Stimulated activated CD8-positive, alpha-beta memory T cell treated with anti-CD3 and anti-CD28 coated beads, Interleukin-15, amount 100 ng/mL, for 24 hours (primary cell): ENCODE measurements at places on chromosomes 7 and 10.

DNA sequence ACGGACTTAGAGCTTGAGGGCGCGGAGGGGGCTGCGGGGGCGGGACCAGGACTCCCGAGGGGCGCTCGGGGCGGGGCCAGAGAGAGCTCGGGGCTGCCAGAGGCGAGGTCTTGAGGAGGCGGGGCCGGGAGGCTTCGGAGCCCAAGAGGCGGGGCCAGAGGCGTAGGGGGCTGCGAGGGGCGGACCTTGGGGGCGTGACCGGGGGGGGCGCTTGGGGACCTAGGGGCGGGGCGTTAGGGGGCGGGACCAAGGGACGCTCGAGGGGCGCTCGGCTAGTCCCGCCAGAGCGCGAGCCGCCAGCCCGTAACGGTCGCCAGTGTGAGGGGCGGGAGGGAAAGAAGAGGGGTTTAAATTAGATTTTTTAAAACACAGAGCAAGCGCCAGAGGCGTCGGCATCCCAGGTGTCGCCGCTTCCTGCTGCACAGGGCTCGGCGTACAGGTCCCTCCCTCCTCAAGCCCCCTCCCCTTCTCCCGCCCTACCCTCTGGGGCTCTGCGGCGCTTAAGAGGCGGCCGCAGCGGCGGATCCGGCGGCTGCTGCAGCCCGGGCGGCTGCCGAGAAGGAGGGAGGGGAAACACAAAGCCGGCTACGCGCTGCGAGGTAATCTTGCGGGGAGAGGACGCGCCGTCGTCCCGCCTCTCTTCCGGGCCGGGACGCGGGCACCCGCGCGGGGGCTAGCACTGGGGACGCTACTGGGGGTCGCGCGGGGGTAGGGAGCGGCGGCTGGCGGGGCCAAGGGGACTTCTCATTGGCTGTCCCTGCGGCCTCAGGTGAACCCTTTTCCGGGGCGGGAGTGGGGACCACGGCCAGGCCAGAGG lies at the start of gene ADD3:
TSS of gene ADD3 (plus strand) at position 284 of the 817 bp plus-strand sequence. CDS start 92,670 bp downstream, outside the sequence.
- DNase-seq = peak; percentile 88

DNA sequence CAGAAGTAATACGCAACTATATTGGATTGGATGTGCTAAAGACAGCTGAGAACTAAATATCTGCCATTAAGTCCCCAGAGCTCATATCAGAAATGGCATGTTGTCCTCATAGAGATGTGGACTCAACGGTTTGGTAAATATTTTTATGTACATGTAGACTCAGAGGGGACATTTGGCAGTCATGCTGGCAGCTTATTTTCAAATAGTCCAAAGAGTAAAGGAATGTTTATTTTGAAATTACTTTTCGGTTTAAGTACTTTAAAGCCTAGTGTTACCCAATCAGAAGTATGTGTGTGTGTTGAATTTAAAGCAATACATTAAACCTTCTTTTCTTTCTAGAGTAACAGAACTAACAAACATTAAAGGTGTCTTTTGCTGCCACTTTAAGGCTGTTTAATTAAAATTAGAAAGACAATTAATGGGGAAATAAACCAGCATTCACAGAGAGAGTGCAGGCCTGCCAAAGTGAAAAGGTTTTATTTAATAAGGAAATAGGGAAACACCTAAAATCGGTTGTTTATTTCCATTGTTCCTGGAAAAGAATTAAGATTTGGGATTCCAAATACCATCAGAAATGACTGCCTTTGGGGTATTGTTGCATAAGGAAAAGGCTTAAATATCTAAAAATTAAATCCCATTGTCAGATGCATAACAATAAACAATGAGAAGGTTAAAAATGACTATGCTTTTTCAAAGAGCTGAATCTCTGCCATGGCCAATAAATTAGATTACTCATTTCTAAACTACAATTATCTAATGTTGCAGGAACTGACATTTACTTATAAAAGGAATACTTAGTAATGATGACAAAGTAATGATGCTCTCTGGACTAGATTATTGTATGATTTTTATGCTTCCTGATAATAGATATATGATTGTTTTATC lies 113.4 kb upstream of the AHR start:
- DNase-seq = no peak

DNA sequence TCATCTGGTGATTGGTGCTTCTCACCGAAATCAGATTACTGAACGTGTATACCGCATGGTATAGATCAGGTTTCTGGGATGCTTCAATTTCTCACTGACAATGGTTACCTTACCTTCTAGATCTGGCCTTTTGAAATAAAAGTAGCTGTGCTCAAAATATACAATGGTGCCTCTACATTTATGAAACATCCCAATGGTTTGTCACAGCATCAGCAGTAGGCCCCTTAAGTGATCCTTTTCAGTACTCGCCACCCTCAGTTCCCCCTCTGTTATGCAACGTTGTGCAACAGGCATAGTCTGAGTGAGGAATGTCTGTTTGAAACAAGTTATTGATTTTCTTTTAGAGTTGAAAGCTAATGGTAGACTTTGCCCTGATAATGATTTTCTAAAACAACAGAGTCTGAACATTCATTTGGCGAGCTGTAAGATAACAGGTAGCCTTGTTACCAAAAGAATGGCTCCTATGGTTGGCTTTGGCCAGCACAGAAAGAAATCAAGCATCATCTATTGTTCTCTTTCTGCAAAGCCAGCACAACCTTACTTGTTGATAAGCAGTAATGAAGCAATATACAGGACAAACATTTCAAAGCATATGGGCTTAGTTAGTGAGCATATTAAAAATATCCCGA lies 693.9 kb downstream of the PARD3 start:
- no peak for DNase-seq

GRCh38 chr10:128326251-128326650 lies 200.0 kb upstream of the MKI67 start:
- DNase-seq = no peak

- no peak for DNase-seq
Observed at GRCh38 chr10:30784897-30785605, 155.5 kb upstream of the LYZL2 start.

GRCh38 chr7:149217570-149217969 lies 21.9 kb upstream of the ZNF212 start:
- no peak for DNase-seq

- no peak for DNase-seq
Observed at GRCh38 chr7:132239422-132239994, 336.8 kb downstream of the PLXNA4 start.

DNA sequence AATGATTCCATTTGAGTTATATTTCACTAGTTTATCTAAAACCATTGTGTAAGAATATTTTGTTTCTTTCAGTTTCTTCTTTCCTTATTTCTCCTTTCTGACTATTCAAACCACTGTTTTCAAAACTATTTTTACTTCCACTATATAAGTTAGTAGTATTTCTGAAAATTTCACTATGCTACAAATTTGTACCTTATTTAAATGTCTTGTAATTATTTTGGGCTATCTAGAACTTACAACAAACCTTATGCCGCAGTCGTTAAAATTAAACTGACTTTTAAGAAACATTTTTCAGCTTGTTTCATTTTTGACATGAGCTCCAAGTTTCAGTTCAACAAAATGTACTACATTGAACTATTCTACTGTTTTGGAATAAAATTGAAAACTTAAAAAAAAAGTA lies 1.8 kb downstream of the TFEC start:
- DNase-seq = no peak

- peak; percentile 58 for DNase-seq
Observed at GRCh38 chr10:43396928-43397624, 11.9 kb downstream of the HNRNPF start.

DNA sequence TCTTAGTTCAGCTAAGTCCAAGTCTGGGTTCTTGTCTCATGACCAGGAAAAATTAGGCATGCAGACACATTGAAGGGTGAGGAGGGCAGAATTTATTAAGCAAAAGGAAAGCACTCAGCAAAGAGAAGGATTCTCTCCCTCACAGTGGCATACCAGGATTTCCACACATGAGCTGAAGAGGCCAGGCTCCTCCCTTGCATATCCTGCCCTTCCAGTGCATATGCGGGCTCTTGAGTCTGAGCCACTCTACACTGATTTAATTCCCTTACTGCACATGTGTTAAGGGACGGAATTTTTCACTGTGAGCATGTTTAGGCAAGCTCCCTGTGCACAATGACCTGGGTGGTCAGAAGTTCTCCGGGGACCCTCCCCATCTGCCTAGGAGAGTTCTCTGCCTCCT lies 652.7 kb upstream of the POM121L12 start:
- DNase-seq = no peak

- no peak for DNase-seq
Observed at GRCh38 chr7:11648101-11648500, 183.9 kb downstream of the THSD7A start.

DNA sequence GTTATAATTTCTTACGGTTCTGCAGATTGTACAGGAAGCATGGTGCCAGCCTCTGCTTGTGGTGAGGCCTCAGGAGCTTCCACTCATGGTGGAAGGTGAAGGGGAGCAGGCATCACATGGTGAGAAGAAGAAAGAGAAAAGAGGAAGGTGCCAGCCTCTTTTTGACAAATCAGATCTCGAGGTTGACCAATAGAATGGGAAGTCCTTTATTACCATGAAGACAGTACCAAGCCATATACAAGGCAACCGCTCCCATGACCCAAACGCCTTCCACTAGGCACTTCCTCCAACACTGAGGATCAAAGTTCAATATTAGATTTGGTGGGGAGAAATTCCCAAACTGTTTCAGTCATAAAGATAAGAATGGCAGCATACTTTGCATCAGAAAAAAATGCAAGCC lies 502.8 kb downstream of the GLRX3 start:
- DNase-seq = no peak

DNA sequence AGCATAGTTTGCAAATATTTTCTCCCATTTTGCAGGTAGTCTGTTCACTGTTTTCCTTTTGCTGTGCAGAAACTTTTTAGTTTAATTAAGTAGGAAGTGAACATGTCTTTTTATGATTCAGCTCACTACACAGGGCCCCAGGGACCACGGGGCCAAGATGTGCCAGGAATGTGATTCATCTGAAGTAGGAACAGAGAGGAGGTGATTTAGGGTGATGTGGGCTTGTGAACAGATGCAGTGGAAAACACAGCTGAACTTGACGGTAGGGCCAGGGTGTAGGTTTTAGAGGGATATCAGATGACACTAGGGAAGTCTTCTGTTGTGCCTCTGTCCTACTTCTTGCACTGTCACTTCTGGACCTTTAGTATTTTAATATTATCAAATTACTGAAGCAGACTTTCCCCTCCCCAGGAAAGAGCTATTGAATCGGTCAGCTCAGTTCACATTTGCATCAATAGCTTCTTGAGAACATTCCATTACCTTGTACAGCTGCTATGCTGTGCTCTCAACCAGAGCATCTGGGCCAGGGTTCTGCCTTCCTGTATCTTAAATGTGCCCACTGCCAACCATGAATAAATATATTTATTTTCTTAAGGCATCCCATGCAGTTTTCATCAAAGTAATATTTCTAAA lies 96.9 kb downstream of the OSBPL3 start:
- DNase-seq = no peak

- DNase-seq = no peak
Observed at GRCh38 chr7:124033095-124033806, 384 bp upstream of the TMEM229A start.

GRCh38 chr7:50466815-50467585 lies 16.9 kb upstream of the FIGNL1 start:
- DNase-seq = no peak

- DNase-seq = no peak
Observed at GRCh38 chr7:22563621-22564241, 63.7 kb upstream of the STEAP1B start.

- no peak for DNase-seq
Observed at GRCh38 chr10:50809596-50809995, 69.9 kb downstream of the ASAH2B start.
